Activated effector memory CD4-positive, alpha-beta T cell treated with anti-CD3 and anti-CD28 coated beads, Interleukin-2, amount 50 U/mL, for 16 hours (primary cell): ENCODE measurements at places on chromosomes 2 and 18.

- DNase-seq = no peak
Measured at GRCh38 chr2:218344090-218344754, 12.4 kb upstream of the CATIP start.

DNA sequence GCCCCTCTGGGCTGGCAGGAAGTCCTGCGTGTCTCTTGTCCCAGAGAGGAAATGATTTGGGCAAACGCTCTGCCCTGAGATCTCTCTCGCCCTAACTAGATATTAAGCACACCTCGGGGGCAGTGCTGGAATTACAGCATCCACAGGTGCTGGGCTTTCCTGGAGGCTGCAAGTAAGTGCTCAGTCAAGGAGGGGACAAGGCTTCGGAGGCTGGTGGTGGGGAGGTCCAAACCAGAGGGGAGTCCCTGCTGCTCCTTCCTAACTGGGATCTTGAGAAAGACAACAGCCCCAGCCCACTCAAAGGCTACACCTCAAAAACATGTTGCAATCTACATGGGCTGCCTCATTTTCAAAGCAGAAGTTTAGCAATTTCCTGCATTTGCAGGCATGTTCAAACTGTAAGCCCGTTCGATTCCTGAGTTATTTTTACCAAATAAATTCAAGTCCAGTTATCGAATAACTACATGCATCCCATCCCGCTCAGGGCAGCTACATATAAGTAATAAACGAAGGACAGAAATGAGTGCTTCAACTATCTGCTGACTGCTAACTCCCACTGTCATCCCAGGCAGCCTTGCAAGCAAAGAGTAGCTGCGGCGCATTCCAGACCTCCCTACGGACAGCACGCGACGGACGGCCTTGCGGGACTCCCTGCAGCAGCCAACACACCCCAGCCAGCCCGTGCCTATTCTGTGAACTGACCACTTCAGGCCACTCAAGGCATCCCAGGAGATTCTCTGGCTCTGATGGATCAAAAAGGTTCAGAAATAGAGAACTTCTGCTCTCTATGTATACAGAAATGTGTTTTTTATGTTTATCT lies 27.5 kb downstream of the ZNF516 start:
- no peak for DNase-seq

DNA sequence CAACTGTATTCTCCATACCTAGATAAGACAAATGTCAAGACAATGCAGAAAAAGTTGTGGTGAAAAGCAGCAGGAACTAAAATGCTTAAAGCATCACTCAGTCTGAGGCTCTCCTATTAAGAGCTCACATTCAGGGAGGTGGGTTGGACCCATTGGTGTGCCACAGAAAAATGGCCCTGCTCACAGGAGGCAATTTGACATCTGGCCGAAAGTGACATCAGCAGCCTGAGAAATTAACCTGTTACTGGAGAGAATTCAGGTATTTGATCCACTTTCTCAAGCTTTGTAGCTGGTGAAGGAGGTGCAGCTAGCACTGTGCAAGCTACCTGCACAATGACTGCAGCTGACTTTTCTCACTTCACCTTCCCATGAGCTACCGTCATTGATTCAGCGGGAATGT lies 86.0 kb downstream of the TMEM247 start:
- DNase-seq = no peak

GRCh38 chr2:70748002-70748784 lies 19.8 kb downstream of the ADD2 start:
- no peak for DNase-seq
